Osteoblast (primary cell): ENCODE measurements at places on chromosomes 12 and 14. TPM values are rescaled to one million over a fixed set of nuclear protein-coding genes. Genes with fewer than 3 reads are reported as not detected.
A peak's percentile ranks its signal among the peaks of the same experiment; 100 is the strongest.

Gene ARHGEF40
- 33.3 and 35.4 TPM in 2 replicates for total RNA-seq

Gene USP44
- under 0.01 and 0.36 TPM in 2 replicates for total RNA-seq

Gene MMP17
- 10.5 and 11.2 TPM in 2 replicates for total RNA-seq

Gene DBX2
- total RNA-seq = not detected in 2 replicates

DNA sequence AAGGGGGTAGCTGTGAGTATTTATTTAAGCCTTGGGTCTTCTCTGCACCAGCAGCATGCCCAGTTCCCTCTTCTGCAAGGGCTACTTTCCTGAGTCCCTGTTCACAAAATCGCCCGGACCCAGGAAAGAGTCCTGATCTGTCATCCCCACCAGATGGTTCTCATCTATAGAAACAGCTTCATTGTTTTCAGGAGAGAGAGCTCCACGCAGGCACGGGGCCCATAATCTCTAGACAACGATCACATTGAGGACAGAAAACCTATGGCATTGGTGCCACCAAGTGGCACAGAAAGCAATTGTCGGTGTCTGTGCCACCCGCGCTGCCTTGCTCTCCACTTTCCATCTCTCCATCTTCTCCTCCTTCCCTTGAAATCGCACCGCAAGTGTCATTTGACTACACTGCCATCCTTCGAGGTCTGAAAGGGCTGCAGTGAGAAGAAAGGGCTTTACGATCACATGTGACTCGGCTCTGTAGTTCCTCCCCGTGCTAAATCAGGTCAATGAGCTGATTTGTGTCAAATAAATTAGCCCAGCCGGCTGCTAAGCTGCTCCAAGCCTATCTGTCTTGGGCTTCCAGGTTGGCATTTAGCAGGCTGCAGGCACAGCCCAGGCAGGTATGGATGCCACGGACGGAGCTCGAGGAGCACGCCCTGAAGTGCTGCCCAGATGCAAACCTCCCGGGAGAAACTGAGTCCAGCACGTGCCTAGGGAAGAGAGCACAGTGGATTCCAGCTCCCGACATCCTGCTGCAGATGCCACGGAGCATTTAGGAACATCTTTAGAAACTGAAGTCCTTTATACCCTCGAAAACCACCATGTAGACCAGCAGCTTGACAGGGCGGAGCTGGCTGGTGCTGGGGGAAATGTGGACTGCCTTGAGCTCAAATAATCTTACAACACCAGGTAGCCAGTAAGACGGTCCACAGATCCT is 28.8 kb downstream of the SPRING1 start:
- peaks cover 26% of the 10 kb centered on the region for H3K27me3 ChIP-seq
- peak; percentile 59 for DNase-seq
- H3K4me1 ChIP-seq = peaks cover 12% of the 10 kb centered on the region

DNA sequence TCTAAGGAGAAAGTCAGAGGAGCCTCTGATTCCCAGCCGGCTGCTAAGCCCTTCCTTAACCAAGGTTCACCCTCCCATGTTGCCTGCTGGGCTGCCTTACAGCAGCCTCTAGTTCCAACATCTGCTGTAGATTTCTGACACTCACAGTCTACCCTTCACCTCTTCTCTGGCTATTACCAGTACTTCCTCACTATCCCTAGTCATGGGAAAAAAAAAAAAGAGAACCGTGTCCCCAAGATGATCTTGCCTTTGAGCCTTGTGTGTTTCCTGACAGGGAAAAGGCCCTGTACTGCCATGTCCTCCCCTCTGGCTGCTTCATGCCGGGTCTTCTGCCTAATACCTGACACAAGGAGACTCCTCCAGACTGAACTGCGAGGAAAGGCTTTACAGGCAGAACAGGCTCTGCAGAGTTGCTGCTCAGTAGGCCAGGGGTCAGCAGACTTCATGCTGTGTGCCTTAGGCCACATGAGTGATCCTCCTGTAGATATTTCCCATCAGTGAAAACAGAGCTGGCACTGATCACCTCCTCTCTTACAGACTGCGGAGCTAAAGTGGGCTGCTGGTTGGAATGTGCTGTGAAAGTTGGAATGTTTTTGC is 46.8 kb downstream of the PRKCH start:
- H3K27me3 ChIP-seq = no peaks in the 10 kb centered on the region
- H3K27ac ChIP-seq = no peak overlapping the region
- no peak overlapping the region for H3K4me3 ChIP-seq
- no peaks in the 10 kb centered on the region for H3K4me1 ChIP-seq
- no peak for DNase-seq
